ENCODE measurements at places on chromosomes 5 and 9. TPM values are rescaled to one million over a fixed set of nuclear protein-coding genes. Genes with fewer than 3 reads are reported as not detected.

- DNase-seq = no peak
Observed at GRCh38 chr5:177018341-177018740, 4.2 kb upstream of the ZNF346 start.

- DNase-seq = no peak
Observed at GRCh38 chr5:96316017-96316416, 117.0 kb downstream of the PCSK1 start.

DNA sequence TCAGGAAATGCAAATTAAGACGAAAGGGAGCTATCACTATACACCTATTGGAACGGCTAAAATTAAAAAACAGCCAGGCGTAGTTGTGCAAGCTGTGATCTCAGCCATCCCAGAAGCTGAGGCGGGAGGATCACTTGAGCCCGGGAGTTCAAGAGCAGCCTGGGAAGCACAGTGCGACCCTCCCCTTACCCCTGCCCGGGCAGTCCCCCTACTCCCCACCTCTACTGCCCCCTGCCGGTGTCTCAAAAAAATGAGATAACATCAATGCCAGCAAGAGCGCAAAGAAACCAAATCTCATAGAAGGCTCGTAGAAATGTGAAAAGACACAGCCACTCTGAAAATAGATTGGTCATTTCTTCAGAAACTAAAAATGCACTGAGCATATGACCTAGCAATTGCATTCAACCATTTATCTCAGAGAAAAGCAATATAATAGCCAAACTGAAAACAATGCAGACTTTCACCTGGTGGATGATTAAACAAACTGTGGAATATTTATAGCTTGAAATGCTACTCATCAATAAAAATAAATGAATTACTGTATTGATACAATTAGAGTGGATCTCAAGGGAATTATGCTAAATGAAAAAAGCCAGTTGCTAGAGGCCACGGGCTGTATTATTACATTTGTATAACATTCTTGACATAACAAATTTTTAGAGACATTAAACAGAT lies 20.6 kb downstream of the OR2V2 start:
- DNase-seq = no peak

- DNase-seq = no peak
Observed at GRCh38 chr5:107294211-107294550, 376.6 kb downstream of the EFNA5 start.

- no peak for DNase-seq
Observed at GRCh38 chr5:146336197-146336596, 2.4 kb upstream of the POU4F3 start.

GRCh38 chr5:100595152-100595811 lies 60.1 kb downstream of the FAM174A start:
- no peak for DNase-seq

DNA sequence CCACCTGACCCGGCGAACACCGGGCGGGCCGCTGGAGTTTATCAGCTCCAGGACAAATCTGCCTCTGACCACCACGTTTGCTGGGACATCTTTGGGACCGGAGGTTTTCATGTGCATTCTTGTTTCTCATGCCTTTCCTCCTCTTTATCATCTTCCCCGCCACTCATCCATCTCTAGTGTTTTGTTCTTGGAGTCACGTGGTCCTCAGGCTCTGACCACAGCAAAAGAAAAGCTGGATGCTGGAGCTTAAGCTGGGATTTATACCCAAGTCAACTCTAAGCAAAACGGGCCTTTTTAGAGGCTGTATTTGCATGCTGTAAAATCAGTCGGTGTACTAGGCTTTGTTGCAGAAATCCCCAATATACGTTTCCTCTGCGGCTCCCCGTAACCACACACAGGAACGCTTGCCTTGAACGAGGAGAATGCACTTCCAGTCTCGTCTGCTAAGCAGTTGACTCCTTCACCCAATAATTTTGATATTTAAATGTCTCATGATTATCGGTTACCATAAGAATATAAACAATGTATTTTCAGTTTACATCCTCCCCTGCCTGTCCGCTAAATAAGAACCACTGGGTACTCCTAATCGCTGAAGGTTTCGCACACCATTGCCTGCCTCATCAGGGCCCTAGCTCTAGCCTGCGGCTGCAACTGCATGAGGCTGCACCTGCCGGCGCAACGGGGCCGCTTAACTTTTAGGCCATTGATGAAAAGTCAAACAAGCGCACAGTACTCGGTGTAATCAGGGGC lies 560 bp upstream of the NDUFS6 start:
- DNase-seq = no peak

DNA sequence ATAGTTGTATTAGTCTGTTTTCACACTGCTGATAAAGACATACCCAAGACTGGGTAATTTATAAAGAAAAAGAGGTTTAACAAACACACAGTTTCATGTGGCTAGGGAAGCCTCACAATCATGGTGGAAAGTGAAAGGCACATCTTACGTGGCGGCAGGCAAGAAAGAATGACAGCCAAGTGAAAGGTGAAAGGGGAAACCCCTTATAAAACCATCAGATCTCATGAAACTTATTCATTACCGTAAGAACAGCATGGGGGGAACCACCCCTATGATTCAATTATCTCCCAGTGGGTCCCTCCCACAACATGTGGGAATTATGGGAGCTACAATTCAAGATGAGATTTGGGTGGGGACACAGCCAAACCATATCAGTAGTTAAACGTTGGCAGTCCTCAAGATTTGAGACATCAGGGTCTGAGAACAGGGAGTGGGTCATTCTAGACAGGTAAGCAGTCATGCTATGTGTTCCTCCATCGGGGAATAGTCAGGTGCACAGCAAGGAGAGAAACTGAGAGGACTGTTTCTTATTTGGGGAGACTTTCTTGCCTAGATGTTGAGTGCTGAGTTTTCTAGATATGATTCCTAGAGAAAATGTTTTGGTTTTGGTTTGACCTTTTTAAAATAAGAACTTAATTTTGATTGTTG lies 45.8 kb upstream of the ENTREP1 start:
- DNase-seq = no peak

DNA sequence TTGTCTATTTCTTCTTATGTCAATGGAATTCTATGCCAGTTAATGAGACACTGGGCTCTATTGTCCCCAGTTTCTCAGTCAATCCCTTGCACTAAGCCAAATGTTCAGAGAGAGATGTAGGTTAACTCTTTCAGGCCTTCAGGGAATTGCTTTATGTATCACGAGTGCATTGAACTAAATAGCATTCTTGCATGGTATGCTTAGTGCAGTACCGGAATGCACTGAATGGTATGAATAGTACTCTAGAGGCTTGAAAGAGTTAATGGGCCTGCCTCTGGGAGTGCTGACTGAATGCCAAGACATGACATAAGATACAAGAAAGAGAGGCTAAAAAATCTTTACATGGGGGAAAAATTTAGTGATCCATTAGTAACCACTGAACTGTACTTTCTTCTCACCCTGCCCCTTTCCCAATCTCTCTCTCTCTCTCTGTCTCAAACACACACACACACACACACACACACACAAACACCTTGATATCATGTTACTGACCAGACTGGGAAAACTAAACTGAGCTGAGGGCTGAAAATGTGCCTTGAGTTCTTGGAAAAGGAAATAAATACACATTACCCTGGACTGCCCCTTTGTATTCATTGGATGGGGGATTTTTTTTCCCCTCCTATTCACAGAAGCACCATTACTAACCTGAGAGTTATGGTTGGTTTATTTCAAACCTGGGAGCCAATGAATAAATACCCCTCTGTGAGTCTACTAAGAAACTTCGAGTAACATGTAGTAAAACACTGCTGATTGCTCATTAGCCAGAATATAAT lies 35.4 kb upstream of the TMC1 start:
- DNase-seq = no peak

DNA sequence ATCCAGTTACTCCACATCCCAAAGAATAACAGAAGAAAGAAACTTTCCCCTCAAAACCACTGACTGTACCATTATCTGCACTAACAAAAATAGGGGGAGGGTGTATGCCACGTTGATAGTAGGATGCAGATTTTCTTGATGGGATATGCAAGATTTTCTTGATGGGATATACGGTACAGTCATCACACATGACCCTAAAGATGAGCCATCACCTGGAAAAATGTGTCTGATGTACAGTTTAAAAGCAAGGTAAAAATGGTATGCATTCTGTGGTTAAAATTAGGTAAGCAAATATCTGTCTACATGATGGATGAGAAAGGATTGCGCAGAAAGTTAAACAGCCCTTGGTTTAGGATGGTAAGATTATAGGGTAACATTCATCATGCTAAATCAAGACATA lies 8.6 kb downstream of the COL23A1 start:
- DNase-seq = no peak

- DNase-seq = no peak
Observed at GRCh38 chr9:105832096-105832710, 137.9 kb downstream of the TMEM38B start.

- no peak for DNase-seq
Observed at GRCh38 chr9:116208417-116209232, 55.0 kb downstream of the PAPPA start.

DNA sequence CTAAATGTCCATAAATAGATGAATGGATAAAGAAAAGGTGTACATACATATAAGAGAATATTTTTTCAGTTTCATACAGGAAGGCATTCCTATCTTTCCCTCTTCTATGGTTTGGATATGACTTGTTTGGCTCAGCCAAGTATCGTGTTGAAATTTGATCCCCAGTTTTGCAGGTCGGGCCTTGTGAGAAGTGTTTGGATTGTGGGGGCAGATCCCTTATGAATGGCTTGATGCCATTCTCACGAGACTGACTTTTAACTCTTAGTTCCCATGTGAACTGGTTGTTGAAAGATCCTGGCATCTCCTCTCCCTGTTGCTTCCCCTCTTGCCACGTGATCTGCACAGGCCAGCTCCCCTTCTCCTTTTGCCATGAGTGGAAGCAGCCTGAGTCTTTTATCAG lies 421.1 kb upstream of the FTMT start:
- no peak for DNase-seq

- no peak for DNase-seq
Observed at GRCh38 chr9:113953531-113953930, 77.4 kb downstream of the ZNF618 start.

DNA sequence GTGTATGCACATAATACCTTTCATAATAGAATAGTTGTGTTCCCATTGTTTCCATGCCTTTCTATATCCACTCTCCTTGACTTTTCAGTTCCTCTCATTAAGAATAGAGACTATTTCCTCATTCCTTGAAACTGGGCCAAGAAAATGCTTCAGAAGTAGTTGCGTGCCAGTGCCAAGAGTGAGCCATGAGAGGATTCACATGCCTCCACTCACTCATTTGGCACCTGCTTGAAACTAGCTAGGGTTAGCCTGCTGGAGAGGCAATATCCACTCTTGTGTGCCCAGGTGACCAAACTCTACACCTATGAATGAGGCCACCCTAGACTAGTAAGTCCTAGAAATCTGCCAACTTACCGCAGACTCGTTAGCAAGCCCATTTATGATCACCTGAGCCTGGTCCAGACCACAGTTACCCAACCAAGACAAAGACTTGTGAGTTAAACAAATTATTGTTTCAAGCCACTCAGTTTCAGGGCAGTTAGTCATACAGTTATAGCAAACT lies 276.3 kb downstream of the EPB41L4A start:
- peak; percentile 65 for DNase-seq

- DNase-seq = no peak
Observed at GRCh38 chr5:172118891-172119290, 69.1 kb downstream of the STK10 start.

- no peak for DNase-seq
Observed at GRCh38 chr9:107786561-107786960, 297.0 kb upstream of the KLF4 start.

DNA sequence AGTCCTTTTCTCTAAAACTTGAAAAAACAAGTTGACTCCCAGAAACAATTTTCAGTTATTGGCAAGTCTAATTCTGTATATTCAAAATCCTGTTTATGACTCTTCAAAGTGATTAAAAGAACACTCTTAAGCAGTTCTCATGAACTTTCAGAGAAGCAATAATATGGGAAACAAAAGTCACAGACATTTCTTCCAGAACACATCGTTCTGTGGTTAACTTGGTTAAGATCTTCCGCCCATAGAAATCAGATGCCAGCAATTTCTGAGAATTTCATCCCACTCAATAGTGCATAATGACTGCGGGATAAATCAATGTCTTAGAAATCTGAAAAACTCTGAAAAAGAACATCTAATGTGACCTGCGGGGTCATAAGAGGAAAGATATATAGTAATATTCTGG lies 300.5 kb downstream of the COX7C start:
- no peak for DNase-seq

DNA sequence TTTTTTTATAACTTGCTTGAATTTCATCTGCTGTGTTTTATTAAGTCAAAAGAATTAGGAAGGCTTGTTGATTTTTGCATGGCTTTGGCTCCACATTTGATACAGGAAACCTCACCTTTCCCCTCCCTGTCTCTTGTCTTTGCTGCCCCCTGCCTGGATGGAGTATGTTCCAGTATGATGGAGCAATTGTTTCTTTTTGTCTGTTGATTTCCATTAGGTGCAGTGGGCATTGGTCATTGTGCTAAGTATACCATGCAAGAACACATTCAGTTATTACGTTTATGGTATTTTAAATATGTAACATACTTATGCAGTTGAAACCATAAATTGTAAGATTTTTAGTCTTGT lies 19.6 kb downstream of the TJP2 start:
- DNase-seq = no peak

- no peak for DNase-seq
Observed at GRCh38 chr5:59715228-59715627, 178.3 kb downstream of the PDE4D start.

DNA sequence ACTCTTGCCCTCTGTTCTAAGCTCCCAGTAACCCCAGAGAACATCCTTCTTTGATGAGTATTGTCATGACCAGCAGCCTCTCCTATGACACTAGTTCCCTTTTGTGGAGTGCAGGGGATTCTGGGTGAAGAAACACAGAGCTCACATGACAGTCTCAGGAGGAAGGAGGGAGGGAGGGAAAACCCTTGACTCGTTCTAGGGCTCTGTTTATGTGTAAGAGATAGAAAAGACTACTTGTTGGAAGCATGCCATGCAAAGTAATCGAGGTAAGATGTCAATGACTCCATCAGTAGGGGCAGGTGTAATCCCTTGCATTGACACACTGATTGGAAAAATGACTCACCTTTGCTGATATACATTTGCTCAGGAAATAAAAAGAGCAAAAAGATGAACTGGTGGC lies 190.2 kb upstream of the ELL2 start:
- no peak for DNase-seq

- DNase-seq = no peak
Observed at GRCh38 chr5:53479045-53479589, 1.3 kb upstream of the FST start.

GRCh38 chr9:3956899-3957298 lies 343.0 kb downstream of the GLIS3 start:
- no peak for DNase-seq

The PCDHGC4 gene
- total RNA-seq = 1.8 TPM

The PPP3R2 gene
- not detected for total RNA-seq

The HSDL2 gene
- 56.3 TPM for total RNA-seq

The MUSK gene
- 3.7 TPM for total RNA-seq

The NUTM2F gene
- total RNA-seq = not detected

The GLE1 gene
- total RNA-seq = 21.8 TPM

The USP20 gene
- 21.4 TPM for total RNA-seq

The PHYHD1 gene
- 46.5 TPM for total RNA-seq

The ENTPD2 gene
- total RNA-seq = 0.41 TPM

The SPACA9 gene
- total RNA-seq = 3.3 TPM

The CCDC192 gene
- total RNA-seq = not detected

The ANKRD34B gene
- total RNA-seq = 0.35 TPM

The PSD2 gene
- total RNA-seq = not detected

The FIBCD1 gene
- total RNA-seq = 2.7 TPM
